ENCODE measurements at places on chromosomes 4 and X.

- DNase-seq, result no peak
Observed at GRCh38 chrX:7062276-7062675, 85.2 kb upstream of the STS start.

DNA sequence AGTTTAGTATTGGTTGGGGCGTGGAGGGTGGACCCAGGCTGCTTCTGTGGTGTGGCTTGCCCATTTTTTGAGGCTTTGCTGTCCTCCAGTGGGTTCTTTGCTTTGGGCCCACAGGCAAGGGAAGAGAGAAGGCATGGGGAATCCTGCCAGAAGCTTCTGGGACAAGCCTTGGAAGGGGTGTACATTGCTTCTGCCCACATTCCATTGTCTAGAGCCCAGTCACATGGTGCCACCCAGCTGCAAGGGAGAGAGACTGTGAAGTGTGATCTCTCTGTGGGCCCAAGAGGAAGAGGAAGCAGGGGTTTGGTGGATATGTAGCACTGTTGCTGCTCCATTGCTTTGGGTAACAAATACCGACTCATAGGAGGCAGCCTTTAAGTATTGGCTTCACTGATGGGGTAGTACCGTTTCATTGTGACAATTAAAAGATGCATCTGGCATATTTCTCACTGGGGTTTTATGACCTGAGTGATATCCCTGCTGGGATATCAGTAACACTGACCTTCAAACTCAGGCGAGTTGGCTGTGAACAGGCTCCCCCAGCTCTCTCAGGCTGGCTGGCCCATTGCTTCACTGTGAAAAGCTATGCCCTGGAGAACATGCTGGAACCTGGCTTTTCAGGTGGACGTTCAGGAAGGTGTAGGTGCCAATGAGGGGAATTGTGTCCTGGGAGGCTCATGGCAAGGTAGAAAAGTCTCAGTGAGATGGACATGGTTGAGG, 85.9 kb downstream of the CLDN34 start:
- DNase-seq, result no peak

DNA sequence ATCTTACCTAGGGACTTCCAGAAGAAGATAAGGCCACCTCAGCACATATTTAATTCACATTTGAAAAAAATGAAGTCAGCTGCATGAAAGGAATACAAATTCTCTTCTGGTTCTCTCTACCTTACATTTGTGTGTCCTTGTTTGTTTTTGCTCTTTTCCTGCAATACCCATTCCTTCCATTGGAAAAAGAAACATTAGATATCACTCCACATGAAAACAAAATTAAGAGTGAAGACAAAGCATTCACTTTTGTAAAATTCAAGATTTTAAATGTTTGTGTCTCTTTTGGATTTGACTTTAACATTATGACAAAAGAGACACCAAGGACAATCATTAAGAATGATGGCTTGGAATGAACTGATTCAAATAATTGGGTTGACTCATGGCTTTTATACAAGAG, 1351.8 kb downstream of the FSTL5 start:
- no peak for DNase-seq

- no peak for DNase-seq
Observed at GRCh38 chrX:127459790-127460189, 592.4 kb downstream of the ACTRT1 start.

GRCh38 chr4:85736571-85736970, 261.6 kb downstream of the ARHGAP24 start:
- no peak for DNase-seq

GRCh38 chr4:141350122-141350905, 129.6 kb downstream of the ZNF330 start:
- peak; percentile 31 for DNase-seq

DNA sequence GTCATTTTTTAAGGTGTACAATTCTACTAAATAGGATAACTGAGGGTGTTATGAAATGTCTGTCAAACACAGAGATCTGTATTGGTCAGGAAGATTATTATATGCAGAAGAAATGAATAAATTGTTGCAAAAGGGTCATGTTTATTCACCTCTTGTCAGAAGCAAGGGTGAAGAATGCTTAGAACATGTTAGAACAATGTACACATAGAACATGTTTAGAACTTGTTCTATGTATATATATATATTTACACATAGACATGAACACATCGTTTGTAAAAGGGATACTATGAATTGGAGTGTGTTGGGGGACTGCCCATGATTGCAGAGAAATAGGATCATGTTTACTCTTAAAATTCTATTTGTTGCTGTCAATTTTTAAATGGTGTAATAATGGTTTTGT, 28.0 kb upstream of the TMEM150C start:
- no peak for DNase-seq

DNA sequence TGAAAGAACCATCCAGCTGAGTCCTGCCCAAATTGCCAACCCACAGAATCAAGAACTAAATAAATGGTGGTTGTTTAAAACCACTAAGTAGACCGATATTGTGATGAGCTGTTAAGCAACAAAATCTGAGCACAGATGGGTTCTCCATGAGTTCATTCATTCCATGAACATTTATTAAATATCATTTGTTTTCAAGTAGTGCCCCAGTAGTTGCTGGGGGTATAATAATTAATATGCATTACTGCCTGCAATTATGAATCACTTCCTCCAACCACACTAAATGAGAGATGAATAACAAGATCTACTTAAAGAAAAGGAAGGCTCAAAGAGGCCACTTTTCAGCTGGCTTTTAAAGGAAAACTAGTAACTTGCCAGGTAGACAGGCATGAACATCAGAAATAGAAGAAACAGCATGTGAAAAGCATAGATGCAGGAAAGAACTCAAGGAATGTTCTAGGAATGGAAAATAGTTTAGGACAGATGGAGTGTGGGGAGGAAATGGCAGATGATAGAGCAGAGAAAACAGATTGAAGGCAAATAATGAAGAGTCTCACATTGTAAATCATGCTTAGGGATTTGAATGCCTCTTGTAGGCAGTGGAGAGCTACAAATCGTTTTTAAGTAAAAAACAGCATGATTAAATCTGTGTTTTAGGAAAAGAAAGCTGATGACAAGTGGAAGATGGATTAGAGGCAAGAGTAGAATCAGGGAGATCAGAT, 641.7 kb upstream of the DIPK2B start:
- no peak for DNase-seq

DNA sequence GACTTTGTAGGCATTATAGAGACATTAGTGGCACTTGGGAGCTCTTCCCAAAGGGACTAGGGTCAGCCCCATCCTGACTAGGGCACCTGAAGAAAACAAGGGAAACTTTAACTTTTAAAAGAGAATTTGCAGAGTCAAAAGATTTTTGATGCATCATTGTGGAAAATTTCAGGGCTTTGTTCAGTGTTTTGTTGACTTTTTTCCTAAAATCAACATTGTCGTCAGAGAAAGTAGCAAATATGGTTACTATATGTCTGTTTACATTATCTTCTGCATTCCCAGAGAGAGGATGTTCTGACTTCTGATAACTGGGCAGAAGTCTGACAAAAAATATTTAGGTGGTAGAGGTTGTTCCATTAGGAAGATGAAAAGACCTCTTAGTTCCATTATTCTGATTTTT, 51.9 kb downstream of the LUZP4 start:
- no peak for DNase-seq

GRCh38 chrX:31832263-31832662, 760.4 kb upstream of the FTHL17 start:
- DNase-seq, result no peak

DNA sequence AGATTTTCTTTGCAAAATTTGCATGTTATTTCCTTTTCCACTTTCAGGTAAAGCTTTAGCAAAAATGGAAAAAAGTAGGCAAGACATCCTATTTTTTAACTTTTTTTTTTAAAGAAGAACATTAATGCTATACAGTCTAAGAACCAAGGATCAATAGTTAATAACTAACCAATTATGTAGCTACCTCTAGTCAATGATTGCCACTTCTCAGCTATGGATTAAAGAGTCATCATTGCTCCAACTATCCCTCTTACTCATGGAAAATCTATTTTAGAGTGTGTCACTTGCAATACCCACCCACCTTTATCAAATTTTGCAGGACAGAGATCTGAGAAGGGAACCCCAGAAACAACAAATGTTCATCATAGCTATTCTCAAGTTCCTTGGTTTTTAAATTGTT, 223.1 kb downstream of the ANK2 start:
- DNase-seq, result no peak

GRCh38 chr4:158002173-158002572, 170.7 kb downstream of the GASK1B start:
- DNase-seq, result no peak

DNA sequence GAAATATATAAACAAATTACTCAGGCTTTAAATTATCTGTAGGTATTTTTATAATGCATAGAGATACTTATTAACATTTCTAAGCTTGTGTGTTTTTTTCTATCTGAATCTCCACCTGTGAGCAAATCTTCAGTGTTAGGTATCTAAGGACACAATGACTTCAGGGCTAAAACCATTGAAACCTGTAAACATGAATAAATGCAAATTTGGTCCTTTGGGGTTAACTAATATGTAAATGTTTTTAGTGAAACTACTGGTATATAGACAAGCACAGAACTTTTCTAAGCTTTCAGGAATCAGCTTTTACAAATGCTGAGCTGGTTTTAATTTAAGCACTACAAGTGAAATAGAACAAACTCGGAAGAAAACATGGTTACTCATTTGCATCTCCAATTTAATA, 147.9 kb downstream of the FBXO8 start:
- no peak for DNase-seq

DNA sequence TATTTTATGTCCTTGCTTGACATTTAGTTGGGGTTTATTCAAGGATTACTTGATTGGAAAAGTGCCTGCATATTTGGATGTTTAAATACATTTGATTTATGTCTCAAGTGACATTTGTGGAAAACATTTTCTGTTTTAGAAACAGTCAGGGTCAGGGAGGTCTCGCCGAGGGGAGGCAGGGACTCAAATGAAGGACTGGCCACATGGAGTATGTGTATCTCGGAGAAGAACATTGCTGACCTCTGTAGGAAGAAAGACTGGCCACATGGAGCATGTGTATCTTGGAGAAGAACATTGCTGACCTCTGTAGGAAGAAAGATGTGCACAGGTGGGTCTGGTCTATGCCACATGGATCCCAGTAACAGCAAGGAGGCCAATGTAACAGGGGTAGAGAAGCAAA, 233.6 kb downstream of the TRIML1 start:
- DNase-seq, result peak; percentile 67

GRCh38 chr4:20987191-20987590, 286.9 kb downstream of the PACRGL start:
- no peak for DNase-seq

DNA sequence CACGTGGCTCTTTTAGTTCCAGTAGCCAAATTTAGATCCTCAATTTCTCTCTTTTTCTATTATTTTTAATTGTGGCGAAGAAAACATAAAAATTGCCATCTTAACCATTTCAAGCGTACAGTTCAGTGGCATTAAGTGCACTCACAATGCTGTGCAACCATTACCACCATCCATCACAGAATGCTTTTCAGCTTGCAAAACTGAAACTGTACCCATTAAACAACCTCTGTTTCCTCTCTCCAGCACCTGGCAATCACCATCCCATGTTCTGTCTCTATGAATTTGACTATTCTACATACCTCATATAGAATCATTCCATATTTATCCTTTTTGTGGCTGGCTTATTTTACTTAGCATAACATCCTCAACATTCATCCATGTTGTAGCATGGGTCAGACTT, 74.9 kb downstream of the METTL14 start:
- DNase-seq, result no peak

GRCh38 chr4:71230271-71231128, 108.3 kb upstream of the SLC4A4 start:
- no peak for DNase-seq

DNA sequence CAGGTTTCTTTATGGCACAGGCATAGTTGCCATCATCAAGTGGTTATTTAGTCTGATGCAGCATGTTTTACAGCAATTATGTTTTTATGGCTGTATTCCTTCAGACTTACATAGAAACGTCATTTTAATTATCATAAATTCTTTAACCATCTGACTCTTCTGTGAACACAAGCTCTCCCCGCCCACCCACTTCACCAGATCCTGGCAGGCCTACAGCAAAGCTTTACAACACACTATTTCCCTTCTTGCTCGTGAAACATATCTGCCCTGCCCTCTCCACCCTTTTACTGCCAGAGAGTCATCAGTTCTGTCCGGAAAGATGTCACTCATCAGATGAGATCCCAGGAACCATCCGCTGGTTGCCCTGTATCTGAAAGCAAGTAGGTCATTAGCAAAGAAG, 120.5 kb downstream of the HS6ST2 start:
- DNase-seq, result no peak

DNA sequence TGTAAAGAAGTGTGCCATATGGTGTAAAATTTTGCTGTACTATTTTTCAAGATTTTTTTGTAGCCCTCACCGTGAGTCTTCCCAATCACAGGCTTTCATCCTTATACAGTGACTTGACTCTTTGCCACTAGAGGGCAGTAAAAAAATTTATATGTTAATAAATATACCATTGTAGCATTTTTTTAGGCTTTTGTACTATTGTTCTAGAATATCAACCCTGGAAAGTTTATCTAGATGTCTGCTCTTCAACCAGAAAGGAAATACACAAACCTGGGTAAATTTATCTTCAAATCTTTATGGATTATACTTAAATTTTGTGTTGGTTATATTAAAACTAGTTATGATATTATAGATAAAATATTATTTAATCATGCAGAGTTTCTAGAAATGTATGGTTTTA, 235.3 kb downstream of the TENM3 start:
- peak; percentile 22 for DNase-seq

- peak; percentile 57 for DNase-seq
Observed at GRCh38 chr4:173181848-173182247, 13.2 kb downstream of the GALNT7 start.
